ENCODE measurements at places on chromosomes 7 and 10. TPM values are rescaled to one million over a fixed set of nuclear protein-coding genes. Genes with fewer than 3 reads are reported as not detected.

- H3K36me3 ChIP-seq, result no peaks in the 10 kb centered on the region
- peak; percentile 68 for DNase-seq
- no peak overlapping the region for H3K27ac ChIP-seq
- H3K27me3 ChIP-seq, result no peaks in the 10 kb centered on the region
- no peak overlapping the region for H3K4me3 ChIP-seq
These were observed 25.7 kb downstream of the COBL start for GRCh38 chr7:51290702-51291540.

DNA sequence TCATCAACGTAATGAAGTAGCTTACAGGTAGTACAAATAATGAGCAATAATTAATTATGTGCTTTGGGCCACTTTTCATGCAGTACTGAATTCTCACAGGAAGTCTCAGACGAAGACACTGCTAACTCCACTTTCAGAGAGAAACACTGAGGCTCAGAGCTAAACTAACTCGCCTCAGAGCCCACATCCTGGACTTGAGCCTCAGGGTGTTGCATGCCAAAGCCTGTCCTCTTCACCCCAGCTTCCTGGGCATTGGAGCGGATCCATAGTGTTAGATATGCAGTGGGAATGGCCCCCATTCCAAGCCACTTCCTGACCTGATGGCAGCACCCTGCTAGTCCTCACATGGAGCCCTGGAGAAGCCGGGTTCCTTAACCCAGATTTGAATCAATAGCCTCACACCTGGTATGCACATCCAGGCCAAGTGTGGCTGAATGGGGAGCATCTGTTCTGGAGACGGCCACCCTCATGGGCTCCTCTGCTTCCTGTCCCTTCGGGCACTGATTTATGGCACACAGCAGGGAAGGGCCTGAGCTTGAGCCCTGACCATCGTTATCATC, 265.1 kb upstream of the ZNF32 start:
- no peak overlapping the region for H3K4me3 ChIP-seq
- H3K27me3 ChIP-seq, result no peaks in the 10 kb centered on the region
- no peak overlapping the region for H3K27ac ChIP-seq
- H3K36me3 ChIP-seq, result no peaks in the 10 kb centered on the region

- H3K27me3 ChIP-seq, result no peaks in the 10 kb centered on the region
- H3K27ac ChIP-seq, result no peak overlapping the region
- no peaks in the 10 kb centered on the region for H3K4me1 ChIP-seq
- no peak overlapping the region for H3K4me3 ChIP-seq
- H3K36me3 ChIP-seq, result no peaks in the 10 kb centered on the region
- DNase-seq, result no peak
These were observed 76.3 kb downstream of the DKK1 start for GRCh38 chr10:52390388-52390787.

Gene GARIN1A
- 1.0 TPM for total RNA-seq

Gene ANKRD22
- total RNA-seq, result not detected

Gene GJC3
- total RNA-seq, result not detected
